NCI-H748 treated with DMSO at 0.1 percent for 48 hours (cell line): ENCODE measurements at places on chromosomes 5 and 9.
A peak's percentile ranks its signal among the peaks of the same experiment; 100 is the strongest.

DNA sequence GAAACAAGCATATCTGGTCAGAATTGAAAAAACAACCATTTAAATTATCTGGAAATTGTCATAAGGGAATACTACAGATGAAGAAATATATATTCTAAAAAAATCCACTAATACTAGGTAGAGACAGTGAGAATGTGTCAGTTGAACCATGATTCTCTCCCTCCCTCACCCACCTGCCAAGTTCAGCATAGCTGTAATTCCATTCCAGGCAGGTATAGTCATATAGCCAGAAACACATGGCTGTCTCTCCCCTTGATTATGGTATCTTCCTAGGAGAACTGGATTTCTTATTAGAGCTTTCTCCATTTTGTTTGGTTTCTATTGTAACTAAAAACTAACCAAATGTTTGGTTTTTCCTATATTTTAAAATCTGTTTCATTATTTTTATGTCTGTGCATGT, 509.2 kb downstream of the CDH10 start:
- DNase-seq: no peak

GRCh38 chr9:34927061-34927460, 31.0 kb upstream of the PHF24 start:
- no peak for DNase-seq

DNA sequence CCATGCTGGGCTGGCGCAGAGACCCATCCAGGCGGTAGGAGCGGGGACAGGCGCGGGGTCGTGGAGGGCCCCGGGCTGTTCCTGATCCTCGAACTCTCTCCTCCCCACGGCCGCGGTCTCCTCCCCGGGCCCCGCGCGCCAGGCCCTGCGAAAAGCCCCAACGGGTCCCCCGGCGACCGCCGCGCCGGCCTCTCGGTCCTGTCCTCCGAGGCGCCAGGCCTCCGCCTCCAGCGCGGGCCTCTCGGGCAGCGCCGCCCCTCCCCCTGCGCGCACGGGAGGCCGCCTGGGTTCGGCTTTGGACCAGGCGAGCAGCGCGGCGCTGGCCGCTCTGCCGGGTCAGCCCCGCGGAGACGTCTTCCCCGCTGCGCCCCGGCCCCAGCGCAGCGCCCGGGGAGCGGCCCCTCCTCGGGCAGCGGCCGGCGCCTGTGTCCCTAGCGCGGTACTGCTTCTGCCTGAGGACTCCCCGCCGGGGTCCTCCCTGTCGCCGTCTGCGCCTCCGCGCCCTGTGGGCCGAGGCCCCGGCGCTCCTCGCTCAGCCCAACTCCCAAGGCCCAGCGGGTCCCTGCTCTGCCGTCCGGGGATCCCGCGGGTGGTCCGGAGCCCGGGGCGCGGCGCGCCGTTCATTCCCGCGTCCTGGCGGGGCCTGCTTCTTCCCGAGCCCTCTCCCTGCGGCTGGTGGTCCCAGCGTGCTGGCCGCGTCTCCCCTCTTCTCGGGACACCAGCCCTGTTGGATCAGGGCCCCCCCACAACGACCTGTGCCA, 13.4 kb downstream of the COL23A1 start:
- no peak for DNase-seq

DNA sequence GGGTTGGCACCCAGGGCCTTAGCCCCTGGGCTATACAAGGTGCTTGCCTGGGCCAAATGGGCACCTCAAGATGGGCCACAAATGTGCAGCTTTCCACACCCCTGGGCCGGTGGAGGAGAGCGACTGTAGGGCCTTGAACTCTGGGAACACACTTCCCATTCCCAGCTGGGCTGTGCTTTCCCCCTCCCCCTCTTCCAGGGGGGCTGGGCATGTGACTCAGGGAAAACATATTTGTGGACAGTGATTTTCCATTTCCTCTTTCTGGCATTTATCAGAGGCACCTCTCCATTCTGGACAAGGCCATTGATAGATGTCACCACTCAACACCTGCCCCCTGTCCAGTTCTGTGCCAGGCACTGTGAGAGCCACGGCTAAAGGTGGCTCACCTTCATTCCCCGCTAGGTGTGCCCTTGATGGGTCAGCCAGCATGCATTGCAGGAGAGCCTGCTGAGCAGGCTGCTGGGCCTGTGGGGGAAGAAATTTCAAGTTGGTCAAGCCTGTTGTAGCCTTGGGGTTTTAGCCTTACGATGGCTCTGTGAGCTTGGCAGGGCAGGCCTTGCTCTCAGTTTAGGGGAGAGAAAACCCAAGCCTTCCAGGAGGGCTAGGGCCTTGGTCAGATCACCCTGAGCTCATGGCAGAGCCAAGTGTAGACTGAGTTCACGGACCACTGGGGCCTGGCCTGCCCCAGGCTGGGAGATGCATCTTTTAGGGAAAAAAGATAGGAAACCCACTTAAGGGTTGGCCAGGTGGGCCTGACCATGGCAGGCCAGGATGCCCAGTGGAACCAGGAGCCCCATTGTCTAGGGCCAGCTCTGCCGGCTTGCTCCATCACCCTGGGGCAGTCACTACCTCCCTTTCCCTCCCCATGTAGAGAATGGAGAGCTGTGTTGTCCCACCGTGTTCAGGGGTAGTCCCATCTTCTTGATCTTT, 113.9 kb downstream of the DAB2IP start:
- DNase-seq: no peak

DNA sequence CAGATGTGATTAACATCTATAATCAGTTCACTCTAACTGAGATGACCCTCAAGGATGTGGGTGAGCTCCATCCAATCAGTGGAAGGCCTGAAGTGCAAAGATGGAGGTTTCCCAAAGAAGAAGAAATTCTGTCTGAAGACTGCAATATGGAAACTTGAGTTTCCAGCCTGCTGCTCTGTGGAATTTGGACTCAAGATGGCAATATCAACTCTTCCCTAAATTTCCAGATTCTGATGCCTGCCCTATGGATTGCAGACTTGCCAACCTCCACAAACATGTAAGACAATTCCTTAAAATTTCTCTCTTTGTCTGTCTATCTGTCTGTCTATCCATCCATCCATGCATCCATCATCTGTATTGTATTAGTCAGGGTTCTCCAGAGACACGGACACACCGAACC, 85.9 kb downstream of the ICE1 start:
- no peak for DNase-seq

DNA sequence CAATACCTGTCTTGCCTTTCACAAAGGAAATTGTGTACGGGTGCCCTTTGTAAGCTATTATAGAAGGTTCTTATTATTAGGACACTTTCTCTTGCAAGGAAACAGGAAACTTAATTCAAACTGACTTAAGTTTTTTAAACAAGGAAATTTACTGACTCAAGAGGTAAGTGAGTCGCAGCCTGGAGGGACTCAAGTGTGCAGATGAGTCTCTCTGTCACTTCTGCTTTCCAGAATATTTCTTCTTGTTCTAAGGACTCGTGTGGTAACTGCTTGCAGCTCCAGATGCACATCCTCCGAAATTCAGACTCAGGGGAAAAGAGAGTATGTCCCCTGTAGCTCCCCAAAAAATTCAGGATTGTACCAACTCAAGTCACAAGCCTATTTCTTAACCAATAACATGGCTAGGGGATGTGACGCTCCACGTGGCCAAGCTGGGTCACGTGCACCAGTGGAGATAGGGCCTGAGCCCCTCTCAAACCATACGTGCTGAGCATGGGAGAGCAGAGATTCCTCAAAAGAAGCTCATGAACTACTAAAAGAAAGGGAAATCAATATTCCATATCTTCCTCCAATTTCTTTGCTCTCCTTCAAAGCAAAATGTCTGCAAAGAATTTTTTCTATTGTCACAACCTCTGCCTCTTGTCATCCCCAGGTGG, 49.2 kb upstream of the ERCC6L2 start:
- DNase-seq: no peak

DNA sequence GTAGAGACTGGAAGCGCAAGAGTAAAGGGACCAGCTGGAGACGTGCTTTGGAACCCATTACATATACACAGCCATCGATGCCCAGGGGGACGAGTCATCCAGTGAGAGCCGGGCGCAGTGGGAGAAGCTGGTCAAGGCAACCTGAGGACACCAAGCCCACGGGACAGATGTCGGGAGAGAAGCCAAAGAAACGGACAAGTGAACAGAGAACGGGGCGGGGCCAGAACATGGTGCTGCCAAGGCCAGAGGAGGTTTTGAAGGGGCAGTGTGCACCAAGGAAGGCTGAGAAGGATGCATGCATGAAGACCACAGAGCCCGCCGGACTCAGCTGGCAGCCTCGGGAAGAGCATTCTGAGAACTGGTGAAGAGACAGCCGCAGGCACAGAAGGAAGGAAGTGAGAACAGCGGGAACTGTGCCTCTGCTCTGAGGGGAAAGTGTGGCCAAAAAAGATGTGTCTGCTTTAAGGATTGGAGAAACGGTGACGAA, 20.3 kb downstream of the CAMSAP1 start:
- DNase-seq: no peak

- no peak for DNase-seq
Observed at GRCh38 chr9:37300620-37301019, 121.9 kb upstream of the GRHPR start.

GRCh38 chr5:95134326-95134725, 150.6 kb downstream of the MCTP1 start:
- no peak for DNase-seq

GRCh38 chr5:43873791-43874190, 270.8 kb downstream of the NNT start:
- DNase-seq: no peak

- DNase-seq: no peak
Observed at GRCh38 chr5:157115012-157115411, 6.2 kb upstream of the HAVCR2 start.

- no peak for DNase-seq
Observed at GRCh38 chr5:67066815-67067214, 129.8 kb downstream of the CD180 start.

DNA sequence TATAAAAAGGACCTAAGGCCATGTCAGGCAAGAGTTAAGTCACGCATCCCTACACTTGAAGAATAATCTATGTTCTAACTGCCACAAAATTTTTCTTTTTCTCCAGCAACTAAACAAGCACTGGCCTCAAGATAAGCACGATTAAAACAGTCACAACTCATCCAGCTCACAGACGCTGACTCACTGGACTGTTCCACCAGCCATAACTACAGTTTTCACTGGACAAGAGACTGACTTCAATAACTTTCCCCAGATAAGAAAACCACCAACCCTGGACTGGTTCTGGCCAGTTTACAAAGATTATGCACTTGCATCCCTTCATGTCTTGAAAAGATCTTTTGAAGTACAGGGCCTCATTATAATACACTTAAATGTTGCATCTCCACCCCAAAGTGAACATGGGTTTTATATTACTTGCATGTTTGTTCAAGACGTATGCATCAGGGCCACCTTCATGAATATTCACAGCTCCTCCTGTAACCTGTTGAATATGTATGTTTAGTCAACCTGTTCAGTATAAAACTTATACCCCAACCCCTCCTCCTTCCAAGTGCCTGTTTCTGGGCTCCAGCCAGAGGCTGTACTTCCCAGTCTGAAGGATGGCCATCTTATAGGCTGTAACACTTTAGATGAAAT, 129.3 kb upstream of the EPB41L4A start:
- no peak for DNase-seq

DNA sequence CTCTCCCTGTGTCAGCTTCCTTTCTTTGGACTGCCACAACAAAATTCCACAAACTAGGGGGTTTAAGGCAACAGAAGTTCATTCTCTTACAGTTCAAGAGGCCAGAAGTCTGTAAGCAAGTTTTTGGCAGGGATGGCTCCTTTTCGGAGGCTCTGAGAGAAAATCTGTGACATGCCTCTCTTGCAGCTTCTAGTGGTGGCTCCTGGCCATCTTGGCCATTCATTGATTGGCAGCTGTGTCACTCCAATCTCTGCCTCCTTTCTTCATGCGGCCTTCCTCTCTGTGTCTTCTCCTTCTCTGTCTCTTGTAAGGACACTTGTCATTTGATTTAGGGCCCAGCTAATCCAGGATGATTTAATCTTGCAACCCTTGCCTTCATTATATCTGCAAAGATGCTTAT, 2.0 kb upstream of the NEUROG1 start:
- DNase-seq: no peak

- DNase-seq: no peak
Observed at GRCh38 chr5:77272206-77272605, 61.7 kb downstream of the PDE8B start.

- DNase-seq: no peak
Observed at GRCh38 chr5:24294333-24294732, 350.4 kb downstream of the CDH10 start.

- DNase-seq: peak; percentile 68
Observed at GRCh38 chr5:45038366-45038987, 229.7 kb downstream of the MRPS30 start.

DNA sequence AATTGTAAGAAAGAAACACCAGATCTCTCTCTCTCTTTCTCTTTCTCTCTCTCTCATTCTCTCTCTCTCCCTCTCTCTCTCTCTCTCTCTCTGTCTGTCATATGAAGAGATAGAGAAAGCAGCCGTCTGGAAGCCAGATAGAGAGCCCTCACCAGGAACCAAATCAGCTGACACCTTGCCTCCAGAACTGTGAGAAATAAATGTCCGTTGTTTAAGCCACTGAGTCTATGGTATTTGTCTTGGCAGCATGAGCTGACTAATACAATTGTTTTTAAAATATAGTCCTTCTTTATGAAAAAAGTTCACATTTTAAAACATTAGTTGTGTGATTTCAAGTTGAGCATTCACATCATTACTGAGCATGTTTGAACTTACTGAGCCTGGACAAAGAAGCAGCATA, 275.6 kb downstream of the CETN3 start:
- no peak for DNase-seq

GRCh38 chr9:82022121-82022520, 33.5 kb downstream of the SPATA31D1 start:
- no peak for DNase-seq

- DNase-seq: no peak
Observed at GRCh38 chr5:164301708-164302107, 796.3 kb downstream of the MAT2B start.

- no peak for DNase-seq
Observed at GRCh38 chr5:139399501-139400121, 4.3 kb downstream of the SPATA24 start.

GRCh38 chr5:174173766-174174165, 128.3 kb downstream of the NSG2 start:
- DNase-seq: no peak

DNA sequence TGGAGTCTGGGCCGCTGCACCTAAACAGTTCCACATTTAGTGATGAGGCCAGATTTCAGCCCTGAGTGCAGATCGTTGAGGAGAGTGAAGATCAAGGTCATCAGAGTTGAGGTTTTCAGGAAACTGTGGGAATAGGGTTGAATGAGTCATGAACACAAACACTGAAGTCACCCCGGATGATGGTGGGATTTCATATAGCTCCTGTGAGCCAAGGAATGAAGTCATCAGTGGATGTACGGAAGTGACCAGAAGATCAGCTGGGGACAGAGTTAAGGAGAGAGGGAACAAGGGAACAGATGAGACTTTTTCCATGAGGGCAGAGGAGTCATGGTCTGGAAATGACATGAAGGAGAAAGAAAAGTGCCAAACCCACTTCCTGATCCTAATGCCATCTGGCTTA, 36.5 kb downstream of the PALM2AKAP2 start:
- DNase-seq: no peak

DNA sequence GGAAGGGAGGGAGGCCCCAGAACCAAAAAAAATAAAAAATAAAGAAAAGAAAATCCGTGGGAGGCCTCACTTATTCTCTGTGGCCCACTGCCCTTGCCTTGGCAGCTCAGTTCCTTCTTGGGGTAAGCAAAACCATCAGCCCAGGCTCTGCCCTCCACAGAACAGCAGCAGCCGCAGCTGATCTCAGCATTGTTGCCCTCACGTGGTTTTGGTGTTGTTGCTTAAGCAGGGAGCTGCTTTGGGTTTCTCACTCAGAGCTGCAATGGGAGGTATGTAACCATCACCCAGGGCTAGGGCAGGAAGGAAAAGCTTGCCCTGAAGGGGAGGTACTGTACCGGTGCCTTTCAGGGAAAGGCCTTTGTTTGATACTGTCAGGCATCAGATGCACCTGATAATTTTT, 374.7 kb upstream of the WWC1 start:
- no peak for DNase-seq

- DNase-seq: no peak
Observed at GRCh38 chr9:128393145-128393775, 22.1 kb downstream of the URM1 start.
